ENCODE measurements at places on chromosomes 6 and 20.

GRCh38 chr6:29941471-29941870 is 861 bp upstream of the HLA-A start:
- DNase-seq, result no peak

DNA sequence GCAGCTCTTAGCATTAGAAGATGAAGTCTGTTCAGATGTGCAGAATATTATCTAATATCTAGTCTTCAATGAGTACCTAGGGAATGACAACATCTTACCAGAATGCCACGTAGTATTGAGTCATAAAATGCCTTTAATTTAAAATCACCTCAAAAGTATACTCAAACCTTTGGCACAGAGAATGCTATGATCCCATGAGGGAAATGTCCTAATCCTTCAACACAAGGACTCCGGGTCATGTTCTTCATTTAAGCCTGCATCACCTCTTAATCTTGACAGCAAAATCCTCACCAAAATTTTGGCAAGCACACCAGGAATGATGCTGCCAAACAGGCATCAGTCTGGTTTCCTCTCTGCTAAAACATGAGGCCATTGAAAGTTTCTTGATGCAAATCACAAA is 23.6 kb upstream of the MARCKS start:
- DNase-seq, result no peak

GRCh38 chr6:39301606-39302005 is 12.6 kb downstream of the KCNK17 start:
- DNase-seq, result no peak

DNA sequence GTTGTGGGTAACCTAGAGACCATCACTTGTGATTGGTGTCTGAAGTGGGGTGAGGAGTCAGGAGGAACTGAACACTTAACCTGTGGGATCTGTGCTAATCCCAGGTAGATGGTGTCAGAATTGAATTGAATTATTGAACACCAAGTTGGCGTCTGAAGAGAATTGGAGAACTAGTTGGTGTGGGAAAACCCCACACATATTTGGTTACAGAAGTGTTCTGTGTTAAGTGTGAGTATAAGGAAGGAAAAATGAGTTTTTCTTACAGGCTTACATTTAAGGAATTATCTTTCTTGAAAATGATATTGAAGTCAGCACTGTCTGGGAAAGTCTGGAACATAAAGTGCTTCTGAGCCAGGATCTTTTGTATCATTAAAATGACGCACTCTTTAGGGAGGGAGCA is 182.9 kb upstream of the ECI2 start:
- no peak for DNase-seq
